ENCODE measurements at places on chromosomes 7 and 10. TPM values are rescaled to one million over a fixed set of nuclear protein-coding genes. Genes with fewer than 3 reads are reported as not detected.

- DNase-seq: no peak
Measured at GRCh38 chr10:55098452-55098851, 297.4 kb upstream of the PCDH15 start.

DNA sequence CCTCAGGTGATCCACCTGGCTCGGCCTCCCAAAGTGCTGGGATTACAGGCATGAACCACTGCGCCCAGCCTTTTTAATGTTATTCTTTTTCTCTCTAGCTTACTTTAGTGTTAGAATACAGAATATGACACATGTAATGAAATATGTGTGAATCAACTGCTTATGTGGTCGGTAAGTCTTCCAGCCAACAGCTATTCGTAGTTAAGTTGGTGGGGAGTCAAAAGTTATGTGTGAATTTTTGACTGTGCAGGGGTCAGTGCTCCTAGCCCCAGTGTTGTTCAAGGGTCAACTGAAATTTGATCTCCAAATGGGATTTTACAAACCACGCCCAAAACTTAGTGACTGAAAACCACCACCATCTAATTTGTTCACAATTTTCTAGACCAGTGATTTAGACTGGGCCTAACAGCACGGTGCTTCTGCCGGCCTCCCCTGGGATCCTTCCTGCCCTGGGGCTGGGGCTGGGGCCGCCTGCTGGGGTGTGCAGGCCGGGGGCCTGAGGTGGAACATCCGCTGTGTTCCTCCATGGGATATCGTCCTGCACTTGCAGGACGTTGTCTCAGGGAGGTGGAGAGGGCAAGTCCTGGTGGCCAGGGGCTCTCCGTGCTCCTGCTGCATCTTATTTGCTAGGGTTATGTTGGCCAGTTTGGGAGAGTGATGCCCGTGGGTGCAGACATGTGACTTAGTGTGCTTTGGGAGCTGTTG is 24.5 kb upstream of the GRB10 start:
- DNase-seq: no peak

DNA sequence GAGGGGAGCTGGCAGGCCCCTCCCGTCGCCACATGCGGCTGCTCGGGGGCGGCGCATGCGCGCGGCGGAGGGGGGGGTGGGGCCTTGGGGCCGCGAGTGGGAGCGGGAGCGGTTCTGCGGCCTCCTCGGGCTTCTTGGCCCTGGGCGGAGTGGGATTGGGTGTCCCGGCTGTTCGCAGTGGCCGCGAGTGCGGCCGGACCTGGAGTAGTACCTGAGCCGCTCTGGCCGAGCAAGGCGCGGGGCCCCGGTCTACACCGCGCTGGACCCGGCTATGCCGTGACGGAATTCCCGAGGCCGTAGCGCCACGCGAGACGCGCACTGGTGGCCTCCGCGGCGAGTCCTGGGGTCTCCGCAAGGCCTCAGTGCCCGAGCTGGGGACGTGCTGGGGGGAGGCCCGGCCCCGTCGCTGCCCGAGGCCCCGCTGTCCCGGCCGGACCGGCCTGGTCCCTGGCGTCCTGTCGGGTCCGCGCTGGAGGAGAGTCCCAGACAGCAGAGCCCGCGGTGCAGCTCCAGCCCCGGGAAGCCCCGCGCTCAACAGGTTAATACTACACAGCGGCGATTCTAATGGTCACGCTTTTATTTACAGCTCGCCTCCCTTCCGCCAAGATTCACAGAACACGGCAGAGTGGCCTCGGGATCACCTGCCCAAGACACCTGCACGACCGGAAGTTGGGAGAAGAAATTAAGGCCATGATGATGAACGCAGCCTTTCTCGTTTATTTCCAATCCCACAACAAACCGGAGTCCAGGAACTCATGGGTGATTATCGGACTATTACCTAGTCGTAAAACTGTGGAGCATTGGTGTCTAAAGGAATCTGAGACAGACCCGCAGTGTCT is 671 bp upstream of the PAXIP1 start:
- peak; percentile 91 for DNase-seq

DNA sequence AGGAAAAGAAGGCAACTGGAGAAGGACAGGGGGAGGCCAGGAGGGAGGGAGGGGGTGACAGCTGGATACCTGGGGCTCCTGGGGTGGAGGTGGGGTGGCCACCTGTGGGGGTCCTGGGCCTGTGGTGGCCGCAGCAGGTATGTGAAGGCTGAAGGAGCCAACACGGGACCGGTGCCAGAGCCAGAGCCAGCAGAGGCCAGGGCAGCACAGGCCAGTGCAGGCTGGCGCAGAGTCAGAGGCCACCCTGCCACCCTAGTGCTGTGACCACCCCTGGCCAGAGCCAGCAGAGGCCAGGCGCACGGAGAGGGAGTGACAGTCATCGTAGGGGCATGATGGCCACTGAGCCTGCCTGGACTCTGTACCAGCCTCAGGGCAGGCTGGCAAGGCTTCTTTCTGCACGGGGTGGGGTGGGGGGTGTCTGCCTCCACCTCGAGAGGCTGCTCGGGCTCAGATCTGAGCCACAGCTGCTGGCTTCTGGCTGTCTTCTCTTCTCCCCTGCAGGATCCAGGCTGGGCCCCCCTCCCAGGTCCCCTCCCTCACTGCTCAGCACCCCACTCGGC is 28.8 kb downstream of the YKT6 start:
- DNase-seq: no peak

DNA sequence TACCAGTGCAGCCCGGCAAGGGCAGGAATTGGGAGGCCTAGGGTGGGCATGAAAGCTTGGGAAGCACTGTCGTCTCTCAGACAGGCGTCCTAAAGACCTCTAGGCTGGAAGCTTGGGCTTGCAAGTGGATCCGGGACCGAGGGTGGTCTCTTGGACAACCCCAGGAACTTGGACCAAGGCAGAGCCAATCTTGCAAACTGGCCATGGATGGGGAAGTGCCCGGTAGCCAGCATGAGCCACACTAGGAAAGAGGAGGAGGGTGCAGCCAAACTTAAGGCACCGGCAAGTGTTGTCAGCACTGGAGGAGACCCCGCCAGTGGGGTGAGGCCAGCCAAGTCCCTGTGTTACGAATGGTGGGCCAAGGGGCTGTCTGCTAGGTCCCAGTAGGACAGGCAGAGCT is 8.5 kb downstream of the LRIT2 start:
- no peak for DNase-seq

GRCh38 chr7:7709291-7709690 is 9.1 kb downstream of the RPA3 start:
- DNase-seq: no peak

Gene SHTN1
- total RNA-seq: not detected
